ENCODE measurements at places on chromosomes 11 and 22.
A peak's percentile ranks its signal among the peaks of the same experiment; 100 is the strongest.

DNA sequence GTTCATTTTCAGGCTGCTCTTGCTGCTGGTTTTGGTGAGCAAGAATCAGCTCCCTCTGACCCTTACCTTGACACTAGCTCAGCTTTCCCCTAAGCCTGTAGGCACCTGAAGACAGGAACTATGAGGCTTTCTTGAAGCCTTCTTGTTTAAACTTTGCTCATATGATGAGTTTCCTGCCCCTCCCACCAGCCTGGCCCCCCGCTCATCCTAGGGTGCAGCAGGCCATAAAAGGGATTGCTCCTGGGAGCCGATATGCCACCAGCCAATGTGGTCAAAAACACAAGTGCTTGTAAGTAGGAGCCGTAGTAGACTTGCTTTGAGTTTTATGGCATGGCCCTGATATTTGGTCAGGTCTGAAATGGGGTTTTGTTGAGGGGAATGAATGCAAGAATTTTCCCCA is 164.7 kb downstream of the DSCAML1 start:
- DNase-seq = no peak

DNA sequence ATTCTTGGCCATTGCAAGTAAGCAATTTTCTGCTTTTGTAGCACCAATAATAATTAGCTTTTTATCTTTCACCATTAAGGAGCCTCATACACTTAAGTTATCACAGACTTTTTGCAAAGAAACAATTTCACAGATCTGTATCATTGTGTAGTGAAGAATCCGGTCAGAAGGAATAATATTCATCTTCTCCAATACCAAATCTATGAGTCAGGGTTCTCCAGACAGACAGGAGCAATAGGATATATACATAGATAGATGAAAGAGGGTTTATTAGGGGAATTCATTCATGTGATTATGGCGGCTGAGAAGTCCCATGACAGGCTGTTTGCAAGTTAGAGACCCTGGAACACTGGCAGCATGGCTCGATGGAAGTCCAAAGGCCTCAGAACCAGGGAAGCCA is 82.9 kb upstream of the UBASH3B start:
- DNase-seq = no peak

- no peak for DNase-seq
Measured at GRCh38 chr11:91305402-91305801, 919.2 kb upstream of the FAT3 start.

GRCh38 chr11:27387362-27387761 is 24.3 kb upstream of the CCDC34 start:
- no peak for DNase-seq

DNA sequence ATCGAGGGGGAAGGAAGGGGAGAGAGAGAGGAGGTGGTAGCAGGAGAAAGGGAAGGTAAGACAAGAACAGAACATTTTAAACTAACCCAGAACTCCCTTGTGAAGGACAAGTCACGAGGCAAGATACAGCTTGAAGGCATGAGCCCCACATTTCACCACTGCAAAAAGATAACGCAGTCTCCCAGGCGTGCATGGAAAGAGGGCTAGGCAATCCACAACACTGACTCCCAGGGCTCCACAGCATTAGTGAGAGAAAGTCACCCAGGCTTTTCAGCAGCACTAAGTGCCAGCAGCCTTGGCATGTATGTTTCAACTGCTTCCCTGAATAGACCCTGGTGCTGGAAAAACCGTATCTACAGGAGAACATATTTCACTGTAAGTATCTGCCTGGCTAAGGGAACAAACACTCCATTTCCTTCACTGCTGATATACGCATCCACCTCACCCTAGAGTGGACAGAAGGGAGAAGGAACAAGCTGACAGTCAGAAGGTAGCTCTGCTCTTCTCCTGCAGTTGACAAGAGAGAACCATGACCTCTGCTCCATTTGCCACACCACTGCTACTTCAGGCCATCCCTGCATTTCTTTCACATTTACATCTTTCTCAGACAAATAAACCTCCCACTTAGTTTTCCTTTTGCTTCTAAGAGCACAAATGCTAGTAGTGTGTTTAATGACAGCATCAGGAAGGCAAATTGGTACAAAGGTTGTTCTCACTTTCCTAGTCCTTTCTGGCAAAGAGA is 87.9 kb downstream of the AMBRA1 start:
- no peak for DNase-seq

GRCh38 chr22:26086359-26086758 is 82.9 kb upstream of the SEZ6L start:
- no peak for DNase-seq

DNA sequence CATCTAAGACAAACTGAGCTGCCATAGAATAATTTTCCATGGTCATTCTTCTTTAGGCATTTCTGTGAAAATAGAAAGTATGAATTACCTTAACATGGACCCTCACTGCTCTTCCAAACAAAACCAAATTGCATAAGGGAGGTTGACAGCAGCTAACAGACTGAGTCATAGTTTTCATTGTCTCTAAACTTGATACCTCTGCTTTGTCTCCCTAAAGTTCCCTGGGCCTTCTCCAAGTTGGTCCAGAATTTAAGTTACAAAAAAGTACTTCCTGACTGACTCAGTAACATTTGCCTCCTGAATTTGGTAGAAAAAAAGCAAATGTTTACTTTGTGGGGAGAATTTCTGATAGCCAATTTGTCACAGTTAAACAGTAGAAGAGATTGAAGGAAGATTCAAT is 3.0 kb downstream of the OR8D1 start:
- no peak for DNase-seq

- no peak for DNase-seq
Measured at GRCh38 chr11:62309991-62310390, 11.1 kb upstream of the SCGB1D4 start.

- DNase-seq = peak; percentile 88
Measured at GRCh38 chr11:14891143-14892035, 642 bp downstream of the CYP2R1 start.

DNA sequence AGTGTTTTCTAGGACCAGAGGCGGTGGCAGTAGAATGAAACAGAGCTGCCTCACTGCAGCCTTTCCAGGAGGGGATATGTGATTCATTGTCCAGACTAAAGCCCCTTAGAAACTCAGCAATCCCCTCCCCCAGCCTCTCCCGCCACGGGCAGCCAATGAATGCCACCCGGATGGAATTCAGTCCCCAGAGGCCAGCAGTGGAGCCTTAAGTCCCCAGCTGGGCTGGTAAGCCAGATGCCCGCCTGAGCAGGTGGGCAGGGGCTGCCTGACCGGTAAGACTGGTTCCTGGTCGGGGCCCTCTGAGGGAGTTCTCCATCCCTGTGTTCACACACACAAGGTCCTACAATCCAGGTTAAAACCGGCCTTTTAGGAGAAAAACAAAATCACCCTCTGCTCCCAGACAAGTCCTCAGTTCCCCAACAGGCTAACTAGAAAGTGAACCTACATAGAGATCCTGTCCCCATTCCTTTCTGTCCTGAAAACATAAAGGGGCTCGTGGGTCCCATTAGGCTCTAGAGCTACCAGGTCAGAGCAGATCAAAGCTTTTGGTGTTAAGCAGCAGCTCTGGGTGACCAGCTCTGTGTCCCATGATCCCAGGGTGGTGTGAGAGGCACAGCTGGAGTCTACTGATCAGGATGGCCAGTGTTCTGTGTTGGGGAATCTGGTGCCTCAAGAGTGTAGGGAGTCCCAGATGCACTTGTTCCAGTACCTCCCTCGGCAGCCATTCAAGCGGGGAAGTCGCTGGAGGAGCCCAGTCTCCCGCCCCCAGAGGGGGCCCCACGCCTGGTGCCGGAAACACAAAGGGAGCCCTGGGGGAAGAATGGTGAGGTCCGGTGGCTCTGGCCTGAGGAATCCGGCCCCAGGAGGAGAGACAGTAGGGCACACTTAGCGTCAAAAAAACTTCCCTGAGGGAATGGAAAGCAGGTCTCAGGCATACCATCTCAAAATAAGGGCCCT is 2.6 kb downstream of the PATZ1 start:
- DNase-seq = peak; percentile 63

- DNase-seq = no peak
Measured at GRCh38 chr22:27982106-27982505, 63.0 kb upstream of the PITPNB start.

GRCh38 chr11:16613512-16614381 is 124.7 kb upstream of the C11orf58 start:
- peak; percentile 76 for DNase-seq
